ENCODE measurements at places on chromosomes 1 and 21.

DNA sequence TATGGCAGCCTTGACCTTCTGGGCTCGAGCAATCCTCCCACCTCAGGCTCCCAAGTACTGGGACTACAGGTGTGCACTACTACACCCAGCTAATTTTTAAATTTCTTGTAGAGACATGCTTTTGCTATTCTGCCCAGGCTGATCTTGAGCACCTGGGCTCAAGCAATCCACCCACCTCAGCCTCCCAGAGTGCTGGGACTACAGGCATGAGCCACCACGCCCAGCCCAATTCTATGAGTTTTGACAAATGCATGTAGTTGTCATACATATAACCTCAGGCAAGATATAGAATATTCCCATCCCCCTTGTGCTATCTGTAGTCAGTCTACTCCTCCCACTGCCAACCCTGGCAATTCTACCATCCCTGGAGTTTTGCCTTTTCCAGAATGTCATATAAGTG lies 38.7 kb upstream of the TTC22 start:
- DNase-seq, result no peak

DNA sequence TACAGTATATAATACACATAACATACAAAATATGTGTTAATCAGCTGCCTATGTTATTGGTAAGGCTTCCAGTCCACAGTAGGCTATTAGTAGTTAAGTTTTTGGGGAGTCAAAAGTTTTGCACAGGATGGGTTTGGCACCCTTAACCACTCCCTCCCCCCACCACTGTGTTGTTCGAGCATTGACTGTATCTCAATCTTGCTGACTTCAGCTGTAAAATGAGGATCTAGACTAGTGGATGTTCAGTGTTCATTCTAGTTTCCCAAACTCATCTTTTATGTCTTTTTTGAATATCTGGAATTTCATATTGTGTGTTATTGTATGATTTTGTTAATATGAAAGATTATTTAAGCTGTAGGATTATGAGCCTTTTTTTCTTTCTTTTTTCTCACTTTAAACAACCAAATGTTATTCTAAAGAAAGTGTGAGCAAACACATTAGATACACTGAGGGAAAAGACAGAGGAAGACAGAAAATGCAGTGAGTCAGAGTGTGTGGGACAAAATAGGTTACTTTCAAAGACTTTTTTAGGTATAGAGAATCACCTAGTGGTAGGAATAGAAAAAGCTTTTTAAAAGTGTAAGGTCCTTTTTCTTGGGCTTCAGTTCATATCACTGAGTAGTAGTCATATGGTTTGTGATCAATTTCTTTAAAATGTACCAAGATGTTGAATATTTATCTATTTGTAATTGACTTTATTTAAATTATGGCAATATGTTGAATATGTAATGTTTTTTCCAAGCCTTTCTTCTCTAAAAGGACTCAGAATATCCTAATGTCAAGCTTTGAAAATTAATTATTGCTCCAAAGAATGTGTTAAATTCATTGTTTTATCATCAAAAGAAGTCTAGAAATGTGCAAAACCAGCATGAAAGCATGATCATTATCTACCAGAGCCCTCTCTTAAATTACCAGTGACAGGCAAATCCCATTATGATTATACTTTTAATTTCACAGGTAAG lies 17.9 kb upstream of the CENPF start:
- peak; percentile 33 for DNase-seq

GRCh38 chr1:71019233-71019969 lies 28.2 kb downstream of the PTGER3 start:
- DNase-seq, result no peak

- DNase-seq, result no peak
Observed at GRCh38 chr1:201828217-201828819, 639 bp upstream of the IPO9 start.

DNA sequence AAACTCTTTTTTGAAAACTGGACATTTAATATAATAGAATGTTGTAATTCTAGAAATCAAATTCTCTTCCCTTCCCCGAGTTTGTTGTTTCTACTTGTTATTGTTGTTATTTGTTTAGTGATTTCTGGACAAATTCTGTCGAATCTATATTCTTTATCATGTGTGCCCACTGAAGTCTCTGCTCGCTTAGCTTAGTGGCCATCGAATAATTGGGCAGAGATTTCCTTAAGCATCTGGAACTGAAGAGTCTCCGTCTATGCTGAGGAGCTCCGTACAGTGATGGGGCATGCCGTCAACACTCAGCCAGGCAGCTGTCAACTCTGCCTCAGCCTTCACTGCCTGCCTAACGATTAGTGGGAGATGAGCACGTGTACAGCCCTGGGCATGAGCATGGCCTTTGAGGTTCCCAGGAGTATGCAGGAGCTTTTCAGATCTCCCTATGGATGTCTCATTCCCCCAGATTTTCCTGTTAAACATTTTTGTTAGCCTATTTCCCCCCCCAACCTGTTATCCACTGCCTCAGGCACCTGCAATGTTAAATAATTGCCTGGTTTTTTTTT lies 66.8 kb downstream of the SLX9 start:
- DNase-seq, result no peak

- no peak for DNase-seq
Observed at GRCh38 chr1:237891979-237892378, 1.3 kb upstream of the ZP4 start.

DNA sequence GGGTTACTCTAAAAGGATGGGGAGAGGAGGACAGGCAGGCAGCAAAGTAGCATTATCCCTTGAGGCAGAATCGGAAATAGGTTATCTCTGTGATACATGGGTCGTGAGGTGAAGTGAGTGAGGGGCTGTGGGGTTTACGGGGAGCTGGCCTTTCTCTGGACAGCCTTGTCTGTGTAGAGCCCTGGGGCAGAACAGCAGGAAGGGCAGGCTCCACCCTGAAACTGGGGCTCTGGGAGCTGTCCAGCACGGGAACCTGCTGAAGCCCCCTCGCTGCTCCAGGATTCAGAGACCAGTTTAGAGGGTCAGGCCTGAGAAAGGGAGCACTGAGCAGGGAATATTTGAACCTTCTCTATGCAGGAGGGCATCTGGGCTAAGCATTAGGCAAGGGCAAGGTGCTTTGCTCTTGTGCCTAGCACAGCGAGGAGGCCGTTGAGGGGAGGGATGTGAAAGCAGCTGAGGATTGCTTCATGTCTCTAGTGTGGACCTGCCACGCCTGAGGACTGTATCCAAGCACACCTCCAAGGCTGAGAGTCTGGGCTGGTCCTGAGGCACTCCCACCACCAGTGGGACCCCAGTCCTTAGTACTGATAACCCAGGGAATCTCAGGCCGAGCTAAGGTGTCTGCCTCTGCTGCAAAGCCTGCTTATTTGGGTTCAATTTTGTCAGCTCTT lies 55.8 kb downstream of the NAV1 start:
- no peak for DNase-seq

GRCh38 chr1:18555036-18555435 lies 74.3 kb downstream of the KLHDC7A start:
- no peak for DNase-seq

All from skeletal muscle cell (primary cell).